ENCODE measurements at places on chromosomes 2 and 18.

DNA sequence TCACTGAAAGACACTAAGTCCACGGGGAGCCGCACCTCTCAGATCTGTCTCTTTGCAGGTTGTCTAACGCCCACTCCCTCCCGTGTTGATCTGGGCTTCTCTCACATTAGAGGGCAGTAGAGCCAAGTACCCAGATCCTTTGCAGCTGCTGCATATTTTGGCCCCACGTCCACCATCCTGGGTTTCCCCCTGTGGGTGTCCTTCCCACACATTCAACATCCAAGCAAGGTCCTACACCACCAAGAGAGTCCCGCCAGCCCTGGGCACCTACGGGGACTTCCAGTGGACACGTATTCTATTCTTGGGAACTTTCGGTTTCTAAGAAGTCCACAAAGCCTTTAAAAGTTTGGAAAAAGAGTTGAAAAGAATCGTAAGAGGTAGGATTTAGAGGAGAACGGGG, 116.6 kb downstream of the ATL2 start:
- DNase-seq = no peak

DNA sequence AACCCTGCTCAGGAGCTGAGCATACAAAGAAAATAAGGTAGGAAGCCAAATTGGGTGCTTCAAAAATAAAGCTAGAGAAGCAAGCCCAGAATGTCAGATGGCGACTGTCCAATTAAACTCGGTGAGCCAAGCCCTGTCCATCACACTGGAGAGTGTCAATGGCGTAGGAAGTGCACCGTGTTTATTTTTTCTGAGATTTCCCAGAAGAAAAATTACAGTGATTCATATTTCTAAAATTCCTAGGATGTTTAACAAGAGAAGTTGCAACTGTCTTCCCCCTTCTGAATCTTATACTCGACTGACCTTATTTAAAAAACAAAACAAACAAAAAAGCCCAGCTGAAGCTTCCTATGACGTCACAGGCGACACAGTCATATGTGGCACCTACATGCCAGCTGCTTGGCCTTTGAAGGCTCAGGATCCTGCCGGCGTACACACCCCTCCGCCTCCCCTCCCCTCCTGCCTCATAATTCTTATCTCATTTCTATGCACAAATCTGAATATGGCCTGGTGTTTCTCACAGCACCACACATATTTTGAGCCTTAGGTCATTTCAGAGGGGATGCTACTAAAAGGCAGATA, 60.8 kb downstream of the MBP start:
- no peak for DNase-seq

- DNase-seq = no peak
These were observed 25.3 kb downstream of the NABP1 start for GRCh38 chr2:191703079-191703725.

DNA sequence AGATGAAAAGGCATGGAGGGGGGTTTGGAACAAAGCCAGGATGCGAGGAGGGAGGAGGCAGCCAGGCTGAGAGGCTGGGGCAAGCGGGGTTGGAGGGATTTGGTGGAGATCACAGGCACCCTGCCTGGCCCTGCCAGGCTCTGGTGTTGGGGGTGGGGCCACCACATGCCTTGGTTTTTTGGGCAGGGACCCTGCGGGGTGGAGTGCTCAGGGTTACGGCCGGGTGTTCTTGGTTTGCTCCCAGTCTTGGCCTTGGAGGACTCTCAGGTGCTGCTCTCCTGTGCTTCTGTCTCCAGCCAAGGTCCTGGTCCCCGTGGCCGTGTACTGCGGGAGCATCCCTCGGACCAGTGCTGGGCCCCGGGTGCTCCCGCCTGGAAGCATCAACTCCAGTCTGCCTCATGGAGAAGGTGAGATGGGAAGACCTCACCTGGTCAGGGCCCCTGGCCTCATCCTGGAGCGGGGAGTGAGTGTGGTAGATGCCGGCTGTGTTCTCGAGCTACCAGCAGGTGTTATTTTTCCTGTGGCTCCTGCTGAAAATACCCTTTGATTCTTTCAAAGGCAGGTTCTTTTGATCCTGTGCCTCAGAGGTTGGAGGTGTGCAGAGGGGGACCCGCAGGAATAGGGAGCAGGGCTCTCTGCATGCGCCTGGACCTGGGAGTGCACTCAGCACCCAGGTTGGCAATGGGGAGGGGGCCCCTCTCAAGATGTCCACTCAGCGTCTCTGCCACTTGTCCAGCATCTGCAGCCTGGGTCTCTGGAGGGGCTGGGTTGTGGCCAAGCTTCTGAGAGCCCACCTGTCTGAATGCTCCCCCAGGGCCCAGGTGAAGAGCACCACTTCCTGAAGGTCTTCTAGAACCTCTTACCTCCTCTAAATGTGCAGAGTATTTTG, 17.0 kb downstream of the TOGARAM2 start:
- no peak for DNase-seq

DNA sequence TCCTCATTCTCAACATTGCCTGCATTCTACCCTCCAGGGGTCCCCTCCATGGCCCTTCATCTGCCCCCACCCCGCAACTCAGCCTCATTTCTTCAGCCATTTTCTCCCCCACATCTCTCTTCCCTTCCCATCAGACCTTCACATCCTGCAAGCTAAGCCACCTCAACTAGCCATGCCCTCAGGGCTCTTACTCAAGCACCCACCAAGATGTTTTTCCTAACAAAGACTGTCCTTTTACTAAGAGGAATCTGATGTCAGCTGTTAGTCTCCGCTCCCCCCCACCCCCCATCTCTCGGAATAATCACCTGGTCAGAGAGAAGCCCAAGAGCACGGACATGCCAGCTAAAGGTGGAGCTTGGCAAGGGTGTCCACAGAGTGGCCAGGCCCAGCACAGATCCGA, 4.7 kb upstream of the CAPN10 start:
- DNase-seq = no peak

DNA sequence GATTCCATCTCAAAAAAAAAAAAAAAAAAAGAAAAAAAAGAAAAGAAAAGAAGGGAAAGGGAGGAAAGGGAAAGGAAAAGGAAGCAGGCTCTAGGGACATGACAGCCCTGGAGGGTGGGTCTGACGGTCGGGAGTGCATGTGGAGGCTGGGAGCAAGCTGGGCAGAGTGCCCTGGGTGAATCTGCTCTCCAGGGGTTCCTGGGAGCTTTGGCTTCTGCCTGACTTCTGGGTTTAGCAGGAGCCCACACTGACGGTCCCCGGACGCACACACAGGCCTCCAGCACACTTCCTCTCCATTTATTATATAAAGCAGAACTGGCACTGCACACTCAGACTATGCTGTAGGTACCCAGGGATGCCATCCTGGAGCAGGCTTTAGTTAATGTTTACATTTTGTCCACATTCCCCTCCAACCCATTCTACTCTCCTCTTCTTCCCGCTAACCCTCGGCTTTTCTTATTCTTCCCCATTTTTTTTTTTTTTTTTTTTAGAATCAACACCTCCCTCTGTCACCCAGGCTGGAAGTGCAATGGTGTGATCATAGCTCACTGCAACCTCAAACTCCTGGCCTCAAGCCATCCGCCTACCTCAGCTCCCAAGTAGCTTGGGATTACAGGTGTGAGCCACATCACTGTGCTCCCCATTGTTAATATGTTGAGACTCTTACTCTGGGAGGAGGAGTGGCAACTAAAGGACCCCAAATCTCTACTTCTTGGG, 151.1 kb upstream of the SLC1A4 start:
- DNase-seq = no peak

- DNase-seq = no peak
These were observed 80.3 kb downstream of the INSIG2 start for GRCh38 chr2:118168615-118169014.

- no peak for DNase-seq
These were observed 106.7 kb downstream of the XRCC5 start for GRCh38 chr2:216215658-216216390.

Measured in activated CD4-positive, CD25-positive, alpha-beta regulatory T cell (primary cell).